ENCODE measurements at places on chromosomes 3 and 15.

DNA sequence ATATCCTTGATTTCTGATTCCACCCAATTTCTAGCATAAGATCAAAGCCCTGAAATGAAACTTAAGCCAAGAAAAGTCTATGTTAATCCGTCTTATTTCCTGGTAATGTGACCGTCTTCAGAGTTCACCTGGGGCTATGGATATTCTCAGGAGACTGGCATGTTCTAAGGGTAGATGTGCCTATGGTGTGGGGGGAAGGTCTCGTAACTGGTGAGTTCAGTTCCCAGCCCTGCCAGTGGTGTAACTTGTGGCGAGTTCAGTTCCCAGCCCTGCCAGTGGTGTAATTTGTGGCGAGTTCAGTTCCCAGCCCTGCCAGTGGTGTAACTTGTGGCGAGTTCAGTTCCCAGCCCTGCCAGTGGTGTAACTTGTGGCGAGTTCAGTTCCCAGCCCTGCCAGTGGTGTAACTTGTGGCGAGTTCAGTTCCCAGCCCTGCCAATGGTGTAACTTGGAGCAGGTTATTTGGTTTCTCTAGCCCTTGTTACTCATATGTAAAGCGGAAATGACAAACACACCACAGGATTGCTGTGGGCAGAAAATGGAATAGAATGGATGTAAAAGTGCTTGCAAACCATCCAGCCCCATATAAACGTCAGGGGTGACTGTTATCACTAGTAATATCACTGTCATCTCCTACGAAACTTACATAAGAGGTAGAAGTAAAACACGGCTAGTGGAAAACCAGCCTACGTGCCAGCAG lies 30.4 kb downstream of the SLC51A start:
- DNase-seq, result no peak

DNA sequence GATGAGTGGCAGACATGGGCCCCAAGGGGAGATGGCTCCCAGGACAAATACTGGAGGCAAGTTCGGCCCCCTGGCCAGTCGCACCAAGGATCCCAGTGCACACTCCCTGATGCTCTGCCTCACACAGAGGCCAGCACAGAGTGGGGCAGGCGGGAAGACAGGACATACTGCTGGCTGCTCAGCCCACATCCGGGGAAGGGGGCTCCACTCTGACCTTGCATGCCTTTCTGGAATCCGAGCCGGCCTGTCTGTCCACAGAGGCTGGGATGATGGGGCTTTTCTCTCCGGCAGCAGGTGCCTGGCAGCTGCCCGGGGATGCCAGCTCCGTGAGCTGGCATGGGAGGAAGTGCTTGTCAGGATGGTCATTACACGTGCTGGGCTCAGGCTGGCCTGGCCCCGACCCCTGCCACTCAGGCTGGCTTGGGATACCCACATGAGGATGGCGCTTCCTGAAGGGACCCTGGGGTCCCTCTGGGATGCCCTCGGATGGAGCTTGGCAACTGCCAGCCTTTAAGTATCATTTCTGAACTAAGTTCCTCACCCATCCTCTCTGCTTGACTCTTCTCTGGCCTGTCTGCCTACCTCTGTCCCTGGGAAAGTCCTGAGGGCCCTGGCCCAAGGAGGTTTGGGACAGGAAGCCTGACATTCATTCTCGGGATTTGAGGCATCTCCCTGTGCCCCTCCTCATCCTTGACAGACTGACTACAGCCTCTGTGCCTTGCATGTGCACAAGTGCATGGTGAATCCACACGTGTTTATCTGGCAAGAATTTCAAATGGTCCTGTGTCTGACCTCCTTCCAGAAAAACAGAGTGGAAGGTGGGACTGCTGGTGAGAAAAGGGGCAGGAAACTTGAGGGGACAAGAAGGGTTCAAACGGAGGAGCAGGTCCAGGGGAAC lies 46.5 kb downstream of the EXOG start:
- DNase-seq, result no peak

GRCh38 chr3:197495499-197495898 lies 60.3 kb downstream of the BDH1 start:
- DNase-seq, result no peak

DNA sequence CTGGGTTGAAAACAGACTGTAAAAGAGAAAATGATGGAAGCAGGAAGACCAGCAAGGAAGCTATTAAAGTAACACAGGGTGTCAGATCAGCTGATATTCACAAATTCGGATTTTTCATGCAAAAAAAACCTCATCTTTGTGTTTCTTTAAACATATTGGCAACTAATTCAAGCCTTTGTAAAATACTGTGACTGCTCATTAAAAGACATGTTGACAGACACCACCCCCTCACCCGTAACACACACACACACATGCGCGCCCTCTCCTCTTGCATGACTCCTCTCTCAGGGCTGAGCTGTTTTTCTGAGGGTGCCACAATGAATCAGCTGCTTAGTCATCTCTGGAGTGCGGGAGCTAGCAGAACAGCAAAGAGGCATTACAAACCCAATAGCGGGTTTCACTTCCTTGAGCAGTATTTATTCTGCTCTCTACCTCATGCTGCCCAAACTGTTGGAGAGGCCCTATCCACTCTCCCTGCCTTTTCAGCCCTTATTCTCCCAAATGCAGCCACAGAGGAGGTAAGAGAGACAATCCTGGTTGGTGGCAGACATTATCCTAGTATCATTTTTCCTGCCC lies 35.8 kb upstream of the CCDC80 start:
- peak; percentile 74 for DNase-seq

- DNase-seq, result peak; percentile 89
These were observed 12.9 kb downstream of the OPA1 start for GRCh38 chr3:193605876-193606275.

DNA sequence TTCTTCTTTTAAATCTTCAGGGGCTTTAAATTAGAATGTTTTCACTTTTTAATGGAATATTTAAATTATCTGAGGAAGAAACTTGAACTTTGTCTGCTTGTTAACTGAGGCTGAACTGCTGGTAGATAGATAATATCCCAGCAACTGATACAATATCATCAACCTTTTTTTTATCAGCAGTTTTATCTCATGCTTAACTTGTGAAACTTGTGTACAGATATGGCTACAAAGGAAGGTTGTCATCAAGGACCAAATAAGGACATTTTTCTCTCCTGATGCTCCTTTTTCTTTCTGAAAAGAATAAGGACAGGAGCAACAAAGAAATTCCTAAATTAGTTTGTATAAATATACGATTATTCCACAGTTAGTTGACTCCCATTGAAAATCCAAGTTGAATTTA lies 66.4 kb upstream of the KBTBD8 start:
- DNase-seq, result no peak

- DNase-seq, result no peak
These were observed 25.1 kb upstream of the CDCP1 start for GRCh38 chr3:45171283-45171682.

DNA sequence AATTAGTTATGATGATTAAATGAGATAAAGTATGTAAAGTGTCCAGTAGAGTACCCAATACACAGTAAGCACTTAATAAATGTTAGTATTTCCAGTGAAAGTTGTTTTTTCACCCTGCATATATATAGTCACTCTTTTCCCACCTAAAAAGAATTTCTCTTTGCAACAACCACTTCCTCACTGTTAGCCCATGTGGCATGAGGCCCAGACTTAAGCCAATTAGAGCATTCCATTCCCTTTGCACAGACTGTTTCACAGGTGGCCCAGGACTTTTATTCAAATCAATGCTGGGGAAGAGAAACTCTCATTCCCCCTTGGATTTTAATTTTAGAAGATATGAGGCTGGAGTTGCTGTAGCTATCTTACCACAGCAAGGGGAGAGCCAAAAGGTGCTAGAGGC lies 3.7 kb downstream of the IFT80 start:
- DNase-seq, result no peak

DNA sequence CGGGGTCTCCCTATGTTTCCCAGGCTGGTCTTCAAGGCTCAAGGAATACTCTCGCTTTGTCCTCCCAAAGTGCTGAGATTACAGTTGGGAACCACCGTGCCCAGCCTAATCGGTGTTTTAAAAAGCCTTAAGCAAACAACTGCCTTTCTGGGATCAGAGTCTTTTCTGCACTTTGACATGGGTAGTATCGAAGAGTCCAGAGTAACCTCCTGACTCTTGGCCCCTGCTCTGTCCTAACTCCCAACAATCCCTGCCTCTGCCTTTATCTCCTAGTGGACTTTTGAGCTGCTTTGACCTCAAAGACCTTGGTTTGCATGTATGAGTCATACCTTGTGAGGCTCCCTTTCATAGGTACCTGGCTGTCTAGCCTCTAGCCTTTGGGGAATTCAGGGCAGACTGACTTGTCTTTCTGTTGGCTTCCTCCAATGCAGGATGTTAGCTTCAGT lies 21.0 kb upstream of the HACD2 start:
- DNase-seq, result peak; percentile 51

DNA sequence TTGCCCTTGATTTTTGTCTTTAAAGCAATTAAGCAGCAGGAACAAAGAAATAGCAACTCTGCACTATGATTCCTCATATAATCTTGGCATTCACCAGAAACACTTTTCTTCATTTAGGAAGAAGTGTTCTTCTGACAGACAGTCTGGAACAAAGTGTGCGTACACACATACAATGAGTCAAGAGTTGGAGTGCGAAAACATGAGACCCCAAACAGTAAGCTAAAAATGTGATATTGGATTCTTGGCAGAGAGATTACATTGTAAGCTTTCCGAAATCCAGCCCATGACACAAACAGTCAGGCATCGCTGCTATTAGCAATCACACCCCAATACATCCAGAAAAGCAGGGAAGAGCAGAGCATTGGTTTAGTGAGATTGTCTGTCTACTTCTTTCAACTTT lies 306.7 kb upstream of the TBC1D5 start:
- DNase-seq, result no peak

GRCh38 chr3:151318313-151318712 lies 1.7 kb upstream of the GPR87 start:
- no peak for DNase-seq

DNA sequence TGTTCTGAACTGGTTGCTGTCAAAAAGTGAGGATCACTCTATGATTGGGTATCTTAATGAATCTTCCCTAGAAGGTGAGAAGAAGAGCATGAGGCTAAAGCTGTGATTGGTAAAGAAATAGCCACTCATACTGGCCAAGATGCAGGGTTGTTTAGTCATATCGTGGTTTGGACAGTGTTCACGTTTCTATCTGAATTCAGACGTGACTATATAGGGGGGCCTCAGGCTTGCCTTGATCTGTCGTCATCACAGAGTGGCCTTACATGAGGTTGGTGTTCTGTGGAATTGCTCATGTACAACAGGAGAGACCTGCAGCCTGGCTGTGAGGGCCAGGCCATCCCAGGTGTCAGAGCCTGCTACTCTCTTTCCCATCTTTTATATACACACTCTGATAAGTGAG lies 12.4 kb downstream of the RTP2 start:
- DNase-seq, result peak; percentile 20

- DNase-seq, result peak; percentile 16
These were observed 289.8 kb upstream of the ROPN1 start for GRCh38 chr3:124281453-124282316.

DNA sequence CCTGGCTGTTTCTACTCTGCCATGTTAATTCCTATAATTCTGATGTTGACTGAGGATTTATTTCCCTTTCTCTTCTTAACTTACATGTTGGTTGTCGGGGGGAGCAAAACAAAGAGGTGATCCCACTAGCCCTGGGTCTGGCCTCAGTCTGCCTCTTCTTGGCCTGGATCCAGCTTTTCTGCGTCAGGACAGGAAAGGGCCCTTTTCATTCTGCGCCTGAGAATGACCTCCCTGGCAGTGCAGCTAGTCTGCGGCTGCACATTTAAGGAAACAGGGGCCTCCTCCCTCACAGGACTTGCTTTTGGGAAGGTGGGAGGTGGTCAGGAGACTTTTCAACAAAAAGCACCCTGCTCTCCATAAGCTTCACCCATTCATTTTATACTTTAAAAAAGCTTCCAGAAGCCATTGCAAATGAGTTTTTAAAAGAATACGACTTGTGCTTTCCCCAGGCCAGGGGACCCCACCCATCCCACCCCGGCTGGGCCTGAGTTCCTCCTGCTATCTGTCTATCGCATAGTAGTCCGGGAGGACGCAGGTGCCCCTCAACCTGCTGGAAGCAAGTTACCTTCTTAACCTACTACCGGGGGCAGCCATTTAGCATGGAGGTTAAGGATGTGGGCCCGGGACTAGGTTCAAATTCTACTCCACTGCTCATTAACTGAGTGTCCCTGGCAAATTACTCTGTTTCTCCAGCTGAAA lies 21.3 kb upstream of the EHD4 start:
- no peak for DNase-seq

GRCh38 chr3:154122552-154122911 lies 1.3 kb downstream of the ARHGEF26 start:
- DNase-seq, result no peak

GRCh38 chr3:149280671-149281349 lies 52.6 kb downstream of the TM4SF18 start:
- no peak for DNase-seq

DNA sequence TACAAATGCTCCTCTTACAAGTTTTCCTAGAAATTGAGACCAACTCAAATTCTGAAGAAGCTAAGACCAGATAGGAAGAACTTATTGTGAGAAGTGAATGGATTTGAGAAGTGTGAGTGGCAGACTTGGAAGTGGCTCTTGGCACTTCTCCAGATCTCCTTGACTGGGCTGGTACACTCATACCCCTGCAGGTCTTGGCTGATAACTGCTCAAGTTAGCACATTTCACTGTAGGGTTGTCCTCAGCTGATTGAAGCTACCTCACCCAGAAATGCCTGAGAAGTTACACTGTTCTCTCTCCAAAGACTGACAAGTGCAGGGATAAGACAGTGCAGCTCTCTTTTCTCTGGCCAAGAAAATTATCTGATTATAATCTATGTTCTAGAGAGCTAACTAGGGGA lies 16.5 kb upstream of the CLDN1 start:
- no peak for DNase-seq

GRCh38 chr3:124053871-124054270 lies 61.9 kb upstream of the ROPN1 start:
- no peak for DNase-seq

DNA sequence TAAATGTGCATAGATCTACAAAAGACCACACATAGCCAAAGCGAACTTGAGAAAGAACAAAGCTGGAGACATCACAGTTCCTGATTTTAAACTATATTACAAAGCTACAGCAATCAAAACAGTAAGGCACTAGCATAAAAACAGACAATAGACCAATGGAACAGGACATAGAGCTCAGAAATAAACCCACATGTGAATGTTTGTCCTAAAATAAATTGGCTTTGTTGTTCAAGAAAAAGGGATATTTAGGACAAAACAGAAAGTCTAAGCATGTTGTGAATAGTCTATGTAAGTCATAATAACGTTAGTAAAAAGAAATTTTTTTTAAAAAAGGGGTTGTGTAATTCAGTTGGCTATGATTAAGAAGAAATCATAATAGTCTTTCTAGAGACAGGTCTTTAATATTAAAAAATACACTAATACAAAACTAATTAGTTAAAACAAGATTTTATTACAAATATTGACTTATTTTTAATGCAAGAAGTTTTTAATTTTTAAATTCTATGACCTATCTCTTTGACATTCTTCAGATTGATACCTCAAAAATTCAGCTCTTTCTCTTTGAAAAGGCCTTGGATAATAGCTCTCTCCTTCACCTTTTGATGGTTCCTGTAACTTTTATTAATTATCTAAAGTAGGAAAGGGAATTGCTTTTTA lies 11.6 kb downstream of the TMEM212 start:
- DNase-seq, result no peak

GRCh38 chr3:164377466-164377865 lies 700.8 kb downstream of the SI start:
- no peak for DNase-seq
